ENCODE measurements at places on chromosomes 7 and 10.

DNA sequence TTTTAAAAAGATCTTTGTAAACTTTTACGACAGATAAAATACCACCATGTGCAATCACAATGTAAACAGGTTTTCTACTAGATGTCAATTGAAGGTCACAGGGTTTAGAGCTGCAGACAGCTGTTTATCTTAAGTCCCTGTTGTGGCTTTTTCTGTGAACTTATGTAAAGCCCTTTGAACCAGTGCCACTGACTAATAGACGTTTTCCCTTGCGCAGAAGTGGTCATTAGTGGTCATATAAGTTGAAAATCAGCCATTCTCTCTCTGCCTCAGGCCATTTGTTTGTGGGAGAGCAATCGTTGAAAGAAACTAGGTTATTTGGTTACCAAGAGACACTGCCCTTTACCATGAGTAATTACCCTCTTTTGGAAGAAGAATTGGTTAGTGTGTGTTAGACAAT is 23.9 kb downstream of the CACNB2 start:
- DNase-seq, result no peak

DNA sequence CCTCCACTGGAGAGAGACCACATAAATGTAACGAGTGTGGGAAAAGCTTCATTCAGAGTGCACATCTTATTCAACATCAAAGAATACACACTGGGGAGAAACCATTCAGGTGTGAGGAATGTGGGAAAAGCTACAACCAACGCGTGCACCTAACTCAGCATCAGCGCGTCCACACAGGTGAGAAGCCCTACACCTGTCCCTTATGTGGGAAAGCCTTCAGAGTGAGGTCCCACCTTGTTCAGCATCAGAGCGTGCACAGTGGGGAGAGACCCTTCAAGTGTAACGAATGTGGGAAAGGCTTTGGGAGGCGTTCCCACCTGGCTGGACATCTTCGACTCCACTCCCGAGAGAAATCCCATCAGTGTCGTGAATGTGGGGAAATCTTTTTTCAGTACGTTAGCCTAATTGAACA is 20.6 kb downstream of the FAM200A start:
- no peak for DNase-seq

DNA sequence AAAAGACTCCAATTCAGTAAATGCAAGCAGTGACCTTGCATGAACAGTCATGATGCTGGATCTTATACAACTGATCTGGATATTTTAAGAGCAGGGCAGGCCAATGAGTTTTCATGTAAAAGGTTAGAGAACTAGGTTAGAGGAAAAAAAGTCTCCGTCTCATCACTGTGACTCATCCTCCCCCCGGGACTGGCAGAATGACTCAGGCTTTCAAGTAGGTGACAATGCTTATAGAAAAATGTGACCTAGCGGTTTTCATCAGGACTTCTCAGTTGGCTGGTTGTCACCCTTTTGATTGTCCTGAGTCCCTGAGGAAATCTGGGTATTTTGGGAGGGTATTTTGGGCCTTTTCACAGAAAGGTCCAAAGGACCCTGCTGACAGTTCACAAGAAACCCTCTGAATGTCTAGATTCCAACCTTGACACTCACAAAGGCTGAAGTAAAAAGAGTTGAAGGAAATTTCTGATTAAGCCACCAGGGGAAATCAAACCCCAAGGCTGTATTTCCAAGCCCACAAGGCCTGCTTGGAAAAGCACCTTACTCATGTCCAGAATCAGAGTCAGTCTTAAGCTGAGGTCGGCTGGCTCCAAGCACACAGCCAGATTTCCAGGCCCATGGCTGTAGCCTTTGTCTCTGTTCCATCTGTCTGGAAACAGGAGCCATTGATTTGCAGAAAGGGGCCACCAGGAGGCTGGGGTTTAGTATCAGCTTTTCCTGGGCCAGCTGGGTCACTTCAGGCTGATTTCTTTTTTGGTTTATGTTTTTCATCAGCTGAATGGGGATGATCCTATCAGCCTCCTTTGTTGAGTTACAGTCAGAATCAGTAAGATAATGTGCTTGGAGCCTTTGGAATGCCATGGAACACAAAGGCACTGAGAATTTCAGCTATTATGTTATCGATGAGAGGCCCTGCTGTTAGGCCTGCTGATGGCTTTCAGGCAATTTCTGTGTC is 226.4 kb upstream of the HABP2 start:
- DNase-seq, result peak; percentile 3

DNA sequence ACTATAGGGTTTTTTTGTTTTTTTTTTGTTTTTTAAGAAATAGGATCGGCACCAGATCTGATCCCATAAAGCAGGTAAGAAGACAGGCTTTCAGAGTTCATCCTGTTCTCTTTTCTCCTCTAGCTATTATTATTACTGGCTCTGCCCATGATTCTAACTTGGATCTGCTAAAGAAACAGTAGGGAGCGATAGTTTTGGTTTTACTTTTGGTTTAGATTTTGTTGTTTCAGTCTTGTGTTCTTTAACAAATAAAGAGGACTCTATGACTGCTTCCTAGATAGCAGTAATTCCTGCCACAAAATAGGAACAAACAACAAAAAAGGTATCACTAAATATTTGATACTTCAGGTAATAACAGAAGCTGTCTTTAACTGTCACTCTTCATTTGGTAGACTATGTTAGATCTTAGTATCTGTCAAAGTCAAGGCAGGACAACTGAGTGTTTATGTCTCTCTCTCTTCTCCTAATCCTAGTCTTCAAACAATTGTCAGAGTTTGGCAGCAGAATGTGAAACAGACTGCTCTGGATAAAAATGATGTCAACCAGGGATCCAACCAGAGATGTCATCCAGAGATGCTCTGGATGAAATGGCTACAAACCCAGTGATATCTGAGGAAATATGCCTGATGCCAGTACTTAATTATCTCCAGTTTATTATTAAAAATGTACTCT is 99.8 kb downstream of the KMT2C start:
- DNase-seq, result no peak

DNA sequence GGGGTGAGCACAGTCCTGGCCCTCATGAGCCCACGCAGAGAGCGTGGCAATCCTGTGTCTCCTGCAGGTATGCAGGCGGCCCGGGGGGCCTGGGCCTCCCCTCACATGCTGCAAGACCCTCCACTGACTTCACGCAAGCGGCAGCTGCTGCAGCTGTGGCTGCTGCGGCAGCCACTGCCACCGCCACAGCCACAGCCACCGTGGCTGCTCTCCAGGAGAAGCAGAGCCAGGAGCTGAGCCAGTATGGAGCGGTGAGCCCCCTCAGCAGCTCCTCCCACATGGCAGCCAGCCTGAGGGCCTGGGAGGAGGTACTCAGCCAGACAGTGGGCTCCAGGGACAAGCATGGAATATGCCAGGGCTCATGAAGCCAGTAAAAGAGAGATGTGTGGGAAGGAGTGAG is 8.7 kb downstream of the ZMIZ2 start:
- DNase-seq, result no peak

- DNase-seq, result no peak
Observed at GRCh38 chr10:110340816-110341215, 36.1 kb upstream of the SMNDC1 start.

GRCh38 chr7:142833174-142834048 is 21.5 kb upstream of the EPHB6 start:
- no peak for DNase-seq

DNA sequence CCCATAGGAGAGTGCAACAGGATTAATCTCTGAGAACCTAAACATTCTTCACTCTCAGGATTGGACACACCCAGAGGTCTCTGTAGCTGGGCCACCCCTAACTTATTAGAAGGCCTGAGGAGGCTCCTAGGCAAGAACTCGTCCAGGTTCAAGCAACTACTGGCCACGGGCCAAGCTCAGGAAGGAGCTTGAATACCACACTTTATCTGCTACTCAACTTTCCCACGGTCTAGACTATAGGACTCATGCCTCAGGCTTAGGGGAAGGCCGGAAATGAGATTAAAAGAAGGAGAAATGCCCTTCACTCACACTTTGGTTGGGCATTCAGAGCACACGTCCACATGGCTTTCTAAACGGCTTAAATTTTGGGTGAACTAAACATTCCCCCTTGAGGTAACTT is 142.8 kb upstream of the PHYHIPL start:
- no peak for DNase-seq

DNA sequence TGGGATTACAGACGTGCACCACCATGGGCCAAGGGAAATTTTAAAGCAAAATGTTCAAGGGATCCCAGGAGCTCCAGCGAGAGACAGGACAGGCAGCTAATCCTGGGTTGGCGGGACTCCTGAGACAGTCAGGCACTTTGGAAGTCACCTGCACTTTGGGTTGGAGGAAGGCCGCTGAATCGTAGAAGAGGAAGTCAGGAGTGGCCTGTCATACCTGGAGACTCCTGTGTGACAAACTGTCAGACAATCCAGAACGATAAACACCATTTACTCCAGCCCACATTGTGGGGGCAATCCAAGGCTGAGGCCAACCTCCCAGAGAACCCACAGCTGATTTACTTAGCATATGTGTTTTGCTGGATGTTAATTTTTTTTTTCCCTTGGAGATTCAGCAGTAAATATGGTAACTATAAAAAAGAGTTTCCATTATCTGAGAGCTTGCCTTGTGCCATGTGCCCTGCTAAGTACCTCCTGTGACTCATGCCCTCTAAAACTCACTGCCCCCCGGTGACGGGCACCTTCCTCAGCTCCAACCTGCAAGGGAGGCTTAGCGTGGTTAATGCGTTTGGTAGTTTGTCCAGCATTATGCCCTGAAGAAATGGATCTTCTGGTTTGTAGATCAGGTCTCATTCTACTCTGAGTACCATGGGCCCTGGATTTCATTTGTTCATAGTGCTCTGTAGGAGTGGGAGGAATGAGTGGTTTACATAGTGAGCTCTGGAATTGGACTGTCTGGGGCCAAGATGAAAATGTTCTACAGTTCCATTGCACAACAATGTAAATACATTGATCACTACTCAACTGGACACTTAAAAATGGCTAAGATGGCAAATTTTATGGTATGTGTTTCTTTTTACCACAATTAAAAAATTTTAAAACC is 50.9 kb downstream of the ICA1 start:
- no peak for DNase-seq

GRCh38 chr7:159197066-159197975 is 52.7 kb upstream of the VIPR2 start:
- DNase-seq, result no peak

DNA sequence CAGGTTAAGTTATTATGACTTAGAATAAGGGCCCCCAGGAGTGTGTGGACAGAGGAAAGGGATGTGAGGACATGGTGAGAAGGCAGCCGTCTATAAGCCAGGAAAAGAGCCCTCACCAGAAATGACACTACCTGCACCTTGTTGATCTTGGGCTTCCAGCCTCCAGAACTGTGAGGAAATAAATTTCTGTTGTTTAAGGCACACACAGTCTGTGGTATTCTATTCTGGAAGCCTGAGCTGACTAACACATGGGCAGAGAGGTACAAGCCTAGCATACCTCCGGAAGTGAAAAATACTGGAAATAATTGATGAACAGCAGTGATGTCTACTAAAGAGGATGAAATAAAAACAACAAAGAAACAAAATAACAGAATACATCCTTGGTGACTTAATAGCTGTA is 46.1 kb upstream of the GRB10 start:
- no peak for DNase-seq

DNA sequence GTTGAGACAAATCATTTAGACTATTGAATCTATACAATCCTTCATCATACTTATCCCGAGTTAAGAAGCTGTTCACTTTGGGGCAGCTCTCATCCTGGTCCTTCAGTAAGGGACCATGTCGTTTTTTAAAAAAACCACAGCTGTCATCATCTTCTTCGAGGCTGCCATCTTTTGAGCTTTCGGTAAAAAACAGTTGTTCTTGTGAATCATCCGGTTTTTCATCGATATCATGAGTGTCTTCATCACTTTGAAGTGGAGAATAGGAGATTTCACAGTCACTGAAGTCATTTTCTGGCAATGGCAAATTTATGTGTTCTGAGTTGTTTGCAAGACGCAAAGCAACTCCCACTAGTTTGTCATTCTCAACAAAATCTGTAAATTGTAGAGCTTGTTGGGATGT is 3.9 kb downstream of the DCLRE1A start:
- no peak for DNase-seq

DNA sequence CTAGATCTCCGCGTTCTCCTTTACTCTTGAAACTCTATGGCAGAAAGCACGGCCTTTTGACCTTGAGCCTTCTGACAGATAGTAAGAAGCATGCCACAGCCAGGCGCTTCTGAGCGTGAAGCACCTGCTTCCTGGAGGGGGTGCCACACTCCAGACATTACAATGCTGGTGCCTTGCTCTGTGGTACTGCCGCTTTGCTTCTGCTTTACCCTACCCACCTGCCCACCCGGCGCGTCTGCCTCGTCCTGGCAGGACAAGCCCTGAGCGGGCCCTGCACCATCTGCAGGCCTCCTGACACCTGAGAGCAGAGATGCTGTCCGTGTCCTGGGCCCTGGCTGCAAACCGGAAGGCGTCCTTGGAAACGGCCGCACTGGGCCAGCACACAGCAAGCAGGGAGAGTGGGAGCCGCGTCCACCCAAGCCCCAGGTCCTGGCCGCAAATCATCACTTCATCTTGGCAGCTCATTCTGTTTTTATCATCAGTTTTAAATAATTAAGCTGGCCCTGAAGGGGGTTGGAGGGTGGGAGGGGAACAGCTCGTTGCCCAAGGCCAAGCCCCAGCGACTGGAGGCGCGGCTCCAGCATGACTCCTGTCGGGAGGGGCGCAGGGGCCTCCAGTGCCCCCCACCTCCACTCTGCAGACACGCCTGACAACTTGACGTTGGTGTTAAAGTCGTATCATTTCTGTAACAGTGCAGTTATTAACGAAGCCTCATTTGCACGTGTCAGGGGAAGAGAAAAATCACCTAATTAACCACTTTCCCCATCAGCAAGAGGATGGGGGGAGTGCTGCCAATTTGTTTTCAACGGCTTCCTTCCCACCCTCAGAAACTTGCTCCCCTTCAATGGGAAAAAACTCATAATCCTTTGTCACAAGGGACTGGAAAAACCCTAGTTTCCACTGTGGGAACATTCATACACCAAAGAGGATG is 132.2 kb downstream of the MAD1L1 start:
- DNase-seq, result no peak

DNA sequence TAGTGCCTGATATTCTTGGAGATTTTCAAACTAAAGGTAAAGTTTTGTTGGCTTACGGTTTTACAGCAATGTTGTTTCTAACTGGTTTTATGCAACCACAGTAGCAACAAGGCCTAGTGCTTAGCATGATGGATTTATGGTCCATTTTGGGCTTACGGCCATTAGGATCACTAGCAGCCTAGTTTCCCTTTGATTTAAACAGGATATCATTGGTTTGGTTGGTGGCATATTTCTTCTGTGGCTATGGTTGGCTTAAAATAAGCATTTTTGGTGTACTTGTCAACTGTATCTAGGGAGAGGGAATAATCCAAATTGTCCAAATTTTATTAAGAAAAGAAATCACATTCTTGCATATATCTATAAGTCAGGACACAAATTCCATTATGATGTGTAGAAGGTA is 194.0 kb downstream of the HDAC9 start:
- DNase-seq, result peak; percentile 66

All from fibroblast of skin of left quadriceps (primary cell).